Hematopoietic multipotent progenitor cell treated with erythropoietin and hydrocortisone succinate and interleukin-3 and kit ligand, for 17 days (in vitro differentiated cells): ENCODE measurements at places on chromosomes 2 and 18.
A peak's percentile ranks its signal among the peaks of the same experiment; 100 is the strongest.

- no peak for DNase-seq
Observed at GRCh38 chr18:49955263-49955662, 141.9 kb upstream of the ACAA2 start.

DNA sequence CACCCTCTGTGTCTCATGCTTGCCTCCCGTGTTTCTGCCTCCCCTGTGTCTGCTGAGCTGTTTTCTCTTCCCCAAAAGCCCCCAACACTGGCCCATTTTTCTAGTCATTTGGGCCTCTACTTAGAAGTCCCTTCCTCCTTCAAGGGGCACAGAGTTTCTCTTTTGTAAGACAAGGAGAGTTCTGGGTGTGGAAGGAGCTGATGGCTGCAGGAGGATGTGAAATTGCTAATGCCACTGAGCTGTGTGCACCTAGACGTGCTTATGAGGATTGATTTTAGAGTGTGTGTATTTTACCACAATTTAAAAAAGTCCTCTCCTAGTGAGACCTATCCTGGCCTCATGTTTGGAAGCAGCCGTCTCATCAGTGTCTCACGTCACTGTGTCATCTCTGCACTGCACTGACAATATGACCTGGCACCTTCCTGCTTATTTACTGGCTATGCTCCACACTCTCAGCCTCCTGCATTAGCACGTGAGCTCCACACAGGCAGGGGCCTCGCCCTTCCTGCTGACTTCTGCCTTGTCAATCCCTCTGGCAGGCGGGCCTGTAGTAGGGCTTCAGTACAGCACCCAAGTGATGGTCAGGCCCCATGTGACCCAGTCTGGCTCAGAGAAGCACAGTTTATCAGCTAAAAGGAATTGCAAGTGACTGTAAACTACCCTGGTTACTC lies 8.0 kb upstream of the MBP start:
- DNase-seq, result peak; percentile 79

- no peak for DNase-seq
Observed at GRCh38 chr2:81658227-81658626, 1353.7 kb upstream of the LRRTM1 start.

DNA sequence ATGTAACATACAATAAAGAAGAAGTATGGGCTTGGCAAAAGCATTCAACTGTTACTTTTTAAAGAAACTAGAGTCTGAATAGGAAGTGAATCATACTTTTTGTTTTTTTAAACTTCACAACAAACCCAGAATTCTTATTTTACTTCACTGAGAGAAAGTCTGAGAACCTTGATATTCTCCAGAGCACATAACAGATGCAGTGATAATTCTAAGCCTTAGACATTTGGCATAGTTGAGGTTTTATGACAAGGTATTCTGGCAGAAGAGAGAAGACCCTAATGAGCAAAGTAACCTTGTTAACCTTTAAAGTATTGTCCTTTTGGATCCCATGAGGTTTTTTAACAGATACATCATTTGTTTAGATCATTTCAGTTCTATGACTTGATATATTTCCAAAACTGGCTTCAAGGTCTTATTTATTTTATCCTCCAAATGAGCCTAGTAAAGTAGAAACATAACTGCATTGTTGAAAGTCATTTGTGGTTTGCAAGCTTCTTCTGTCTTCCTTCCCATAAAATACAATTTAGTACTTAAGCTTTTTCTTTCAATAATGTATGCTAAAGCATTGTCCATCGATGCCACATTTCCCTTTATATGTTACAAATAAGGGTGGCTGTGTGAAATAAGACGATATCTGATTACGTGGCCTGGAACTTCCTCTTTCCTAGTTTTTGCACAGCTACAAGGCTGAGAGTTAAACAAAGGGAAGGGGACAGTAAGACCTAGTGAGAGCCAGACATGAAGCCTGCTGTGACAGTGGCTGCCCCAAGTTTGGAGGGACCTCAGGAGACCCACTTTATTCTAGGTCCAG lies 86.1 kb upstream of the ITPRID2 start:
- no peak for DNase-seq

- no peak for DNase-seq
Observed at GRCh38 chr2:152097801-152098495, 896 bp downstream of the CACNB4 start.

- DNase-seq, result no peak
Observed at GRCh38 chr2:128347701-128348539, 29.3 kb upstream of the HS6ST1 start.

GRCh38 chr2:86412007-86412406 lies 29.2 kb upstream of the KDM3A start:
- DNase-seq, result no peak

- no peak for DNase-seq
Observed at GRCh38 chr2:134762508-134762907, 43.7 kb upstream of the TMEM163 start.

DNA sequence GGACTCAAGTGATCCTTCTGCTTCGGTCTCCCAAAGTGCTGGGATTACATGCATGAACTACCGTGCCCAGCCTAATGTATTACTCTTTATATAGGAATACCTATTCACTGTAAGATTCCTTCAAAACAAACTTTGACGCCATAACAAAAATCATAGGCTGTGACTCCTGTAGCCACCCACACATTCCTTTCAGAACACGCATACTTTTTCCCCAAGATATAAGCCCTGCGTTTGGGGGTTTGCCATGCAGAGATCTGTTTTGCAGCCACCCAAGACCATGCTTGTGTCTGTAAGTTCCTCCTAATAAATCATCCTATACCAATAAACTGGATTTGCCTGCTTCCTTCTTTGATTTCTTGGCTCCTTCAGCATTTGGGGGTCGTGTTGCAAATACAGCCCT lies 46.0 kb upstream of the STON1 start:
- DNase-seq, result no peak

GRCh38 chr2:85887566-85888019 lies 1.2 kb downstream of the ST3GAL5 start:
- no peak for DNase-seq

- DNase-seq, result no peak
Observed at GRCh38 chr18:49019446-49020045, 68.8 kb upstream of the SMAD7 start.
